ENCODE measurements at places on chromosomes 12 and 14.

GRCh38 chr14:55904086-55904485 is 214.1 kb upstream of the PELI2 start:
- no peak for DNase-seq

DNA sequence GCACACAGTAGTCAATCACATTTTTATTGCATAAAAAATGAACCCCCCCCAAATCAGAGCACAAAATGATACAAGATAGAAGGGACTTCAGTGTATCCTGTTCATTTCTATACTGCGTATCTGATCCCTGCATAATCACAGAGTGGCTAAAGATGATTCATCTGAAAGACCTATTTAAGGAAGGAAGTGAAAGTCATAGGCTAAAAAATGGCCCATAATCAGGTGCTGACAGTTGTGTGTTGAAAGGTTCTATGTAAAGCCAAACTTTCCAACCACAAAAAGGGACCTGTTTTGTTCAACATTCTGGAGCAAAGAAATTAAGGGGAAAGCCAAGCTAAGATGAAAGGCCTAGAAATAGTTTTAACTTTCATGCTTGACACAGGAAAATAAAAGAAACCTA is 147.8 kb upstream of the ATP2B1 start:
- peak; percentile 26 for DNase-seq

DNA sequence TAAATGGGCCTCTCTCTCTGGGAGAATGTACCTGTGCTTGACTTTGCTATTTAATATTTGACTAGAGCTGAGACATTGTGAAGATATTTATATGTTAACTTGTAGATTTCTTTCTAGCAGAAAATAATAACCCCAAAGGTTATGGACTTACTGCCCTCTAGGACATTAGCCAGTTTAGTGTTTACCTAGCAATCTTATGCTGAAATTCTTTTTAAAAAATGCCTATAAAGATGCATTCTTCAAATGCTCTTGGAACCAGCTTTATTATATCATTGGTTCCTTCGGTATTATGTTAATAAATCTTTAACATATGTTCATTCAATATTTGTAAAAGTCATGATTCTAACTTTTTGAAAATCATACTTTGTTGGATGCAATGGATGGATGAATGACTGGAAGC is 28.0 kb downstream of the GPR19 start:
- no peak for DNase-seq

DNA sequence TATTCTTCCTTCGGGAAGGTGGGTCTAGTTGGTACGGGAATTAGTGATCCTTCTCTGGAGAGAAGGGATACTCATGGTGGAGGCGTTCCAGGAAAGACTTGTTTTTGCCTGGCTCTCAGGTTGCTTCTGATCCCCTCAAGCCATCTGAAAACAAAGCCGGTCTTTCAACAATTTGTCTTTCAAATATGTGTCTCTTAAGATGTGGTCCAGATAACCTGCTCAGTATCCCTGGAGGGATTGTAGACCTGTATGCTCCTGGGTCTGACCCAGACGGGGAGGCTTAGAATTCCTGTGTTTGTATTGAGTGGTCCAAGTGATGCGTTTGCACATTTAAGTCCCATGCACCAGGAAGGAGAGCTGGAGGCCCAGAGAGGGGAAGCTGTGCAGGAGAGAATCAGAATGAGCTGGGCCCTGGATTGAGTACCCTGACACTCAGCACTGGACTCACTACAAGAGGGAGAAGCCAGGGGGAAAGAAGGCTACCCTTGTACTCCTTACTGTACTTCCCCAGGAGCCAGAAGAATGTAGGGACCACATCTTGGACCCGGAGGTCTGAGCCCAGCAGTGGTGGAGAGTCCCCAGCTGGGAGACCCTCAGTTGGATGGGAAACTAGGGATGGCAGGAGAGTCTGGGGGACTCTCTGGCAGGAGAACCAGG is 40.4 kb downstream of the ERH start:
- DNase-seq = no peak

DNA sequence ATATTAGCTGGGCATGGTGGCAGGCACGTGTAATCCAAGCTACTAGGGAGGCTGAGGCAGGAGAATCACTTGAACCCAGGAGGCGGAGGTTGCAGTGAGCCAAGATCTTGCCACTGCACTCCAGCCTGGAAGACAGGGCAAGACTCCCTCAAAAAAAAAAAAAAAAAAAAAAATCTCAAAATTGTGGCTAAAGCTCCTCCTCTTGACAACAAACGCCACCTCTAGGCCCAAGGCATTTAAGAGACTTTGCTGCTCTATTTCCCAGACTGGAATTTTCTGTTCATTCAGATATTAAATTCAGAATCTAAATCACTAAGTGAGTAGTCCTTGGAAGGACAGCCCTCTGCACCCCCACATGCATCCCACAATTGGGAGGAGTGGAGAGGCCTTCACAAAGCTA is 1.4 kb downstream of the ZFYVE1 start:
- DNase-seq = no peak

DNA sequence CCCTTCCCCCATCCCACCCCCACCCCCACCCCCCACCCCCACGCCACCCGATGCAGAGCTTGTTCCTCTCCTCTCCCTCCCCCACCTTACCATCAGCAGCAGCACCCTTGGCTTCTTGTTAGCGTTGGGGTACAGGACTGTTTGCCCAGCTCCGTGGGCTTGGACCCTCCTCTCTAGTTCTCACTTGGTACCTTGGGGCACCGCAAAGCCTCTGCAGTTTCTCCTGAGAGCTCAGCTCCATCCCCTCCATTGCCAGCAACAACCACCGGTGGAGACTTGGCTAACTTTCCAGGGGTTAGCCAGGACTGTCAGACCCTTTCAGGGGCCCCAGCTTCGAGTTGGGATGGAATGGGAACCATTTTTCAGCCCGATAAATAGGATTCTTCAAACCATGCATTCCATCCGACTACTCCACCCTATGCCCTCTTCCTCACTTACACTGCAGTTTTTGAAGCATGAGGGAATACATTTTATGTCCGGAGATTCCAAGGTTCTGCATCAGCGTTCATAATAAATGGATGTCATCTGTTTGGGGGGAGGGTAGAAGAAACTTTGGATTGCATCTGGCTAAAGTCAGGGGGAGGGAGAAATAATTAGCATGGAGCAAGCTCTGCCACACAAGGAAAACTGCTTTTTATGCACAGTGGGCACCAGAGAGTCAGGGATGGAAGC is 1.1 kb downstream of the SCN8A start:
- no peak for DNase-seq

GRCh38 chr12:7269273-7269672 is 34.6 kb upstream of the ACSM4 start:
- no peak for DNase-seq

GRCh38 chr12:128387811-128388422 is 120.9 kb downstream of the TMEM132C start:
- DNase-seq = peak; percentile 7

DNA sequence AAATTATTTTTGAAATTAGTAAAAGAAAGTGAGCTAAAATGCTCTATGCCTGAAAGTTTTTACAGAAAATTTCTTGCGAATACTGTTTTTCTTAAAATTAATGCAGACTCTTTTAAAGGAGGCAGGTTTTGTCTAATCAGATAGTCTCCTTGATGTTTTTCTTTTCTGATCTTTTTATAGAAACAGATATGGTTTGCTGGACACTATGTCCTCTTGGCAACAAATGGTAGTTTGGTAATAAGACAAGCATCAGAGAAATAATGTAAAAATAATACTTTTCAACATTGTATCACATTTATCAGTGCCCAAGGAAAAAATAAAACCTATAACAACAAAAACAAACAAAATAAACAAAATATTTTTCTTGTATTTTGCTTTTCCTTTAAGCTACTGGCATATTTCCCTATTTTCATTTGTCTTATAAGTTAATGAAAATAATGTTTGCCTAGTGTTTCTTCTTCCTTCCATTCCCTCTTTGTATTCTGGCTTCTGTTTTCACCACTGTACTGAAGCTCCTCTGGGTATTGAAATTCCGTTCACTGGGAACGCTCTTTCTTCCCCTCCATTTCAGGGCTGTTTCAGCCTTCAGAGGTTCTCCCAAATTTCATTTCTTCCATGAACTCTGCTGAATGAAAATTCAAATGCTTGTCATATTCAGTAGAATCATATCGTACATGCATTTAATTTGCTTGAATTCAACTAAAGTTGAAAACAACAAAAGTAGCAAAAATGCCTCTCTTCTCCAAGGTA is 115.3 kb downstream of the TRMT5 start:
- DNase-seq = no peak

DNA sequence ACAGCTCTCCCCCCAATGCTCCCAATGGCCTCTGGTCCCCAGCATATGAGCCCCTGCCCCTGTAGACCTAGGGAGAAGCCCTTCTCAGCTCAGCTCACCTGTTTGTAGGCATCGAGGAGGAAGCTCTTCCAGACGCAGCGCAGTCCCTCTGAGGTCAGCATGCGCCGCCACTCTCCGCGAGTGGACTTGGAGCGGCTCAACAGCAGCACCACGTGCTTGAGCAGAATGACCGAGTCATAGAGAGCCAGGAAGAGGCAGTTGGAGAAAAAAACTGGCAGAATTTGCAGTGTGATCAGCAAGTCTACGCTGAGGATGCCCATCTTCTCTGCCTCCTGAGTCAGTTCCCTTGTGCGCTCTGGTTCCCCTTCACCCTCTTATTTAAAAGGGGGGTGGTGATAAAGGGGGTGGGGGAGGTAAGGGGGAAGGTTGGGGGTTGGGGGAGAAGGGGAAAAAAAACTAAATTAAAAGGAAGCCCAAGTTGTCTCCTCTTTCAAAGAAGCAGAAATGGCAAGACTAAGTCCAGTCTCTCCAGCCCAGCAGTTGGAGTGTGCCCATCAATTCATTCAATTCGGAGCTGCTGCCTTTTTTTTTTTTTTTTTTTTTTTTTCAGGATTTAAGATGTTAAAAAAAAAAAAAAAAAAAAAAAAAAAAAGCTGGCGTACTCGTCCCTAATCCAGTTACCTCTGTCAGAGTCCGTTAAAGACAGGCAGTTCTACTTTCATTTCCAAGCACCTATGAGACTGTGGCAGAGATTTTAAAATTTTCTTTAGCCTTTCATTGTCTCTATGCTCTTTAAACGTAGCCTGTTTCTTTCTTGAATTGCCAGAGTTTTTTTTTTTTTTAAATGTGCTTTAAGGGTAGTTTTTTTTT is at the start of gene DIO2:
DIO2 (minus strand) TSS at position 352 of the 870 bp plus-strand sequence; CDS start at position 320, 32 bp downstream.
- no peak for DNase-seq

- no peak for DNase-seq
Measured at GRCh38 chr14:99802301-99803105, 9.3 kb downstream of the EML1 start.

DNA sequence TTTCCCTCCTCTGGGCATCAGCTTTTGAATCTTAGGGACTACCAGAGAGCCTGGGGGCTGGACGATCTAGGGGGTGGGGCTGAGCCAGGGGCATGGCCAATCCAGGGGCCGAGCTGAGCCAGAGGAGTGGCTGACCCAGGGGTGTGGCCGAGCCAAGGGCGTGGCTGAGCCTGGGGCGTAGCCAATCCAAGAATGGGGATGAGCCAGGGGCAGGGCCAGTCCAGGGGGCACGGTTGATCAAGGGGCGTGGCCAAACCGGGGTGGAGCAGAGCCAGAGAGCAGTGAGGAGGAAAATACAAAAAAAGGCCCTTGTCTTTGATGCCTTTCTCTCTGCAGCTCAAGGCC is 219.3 kb upstream of the NOS1 start:
- no peak for DNase-seq

DNA sequence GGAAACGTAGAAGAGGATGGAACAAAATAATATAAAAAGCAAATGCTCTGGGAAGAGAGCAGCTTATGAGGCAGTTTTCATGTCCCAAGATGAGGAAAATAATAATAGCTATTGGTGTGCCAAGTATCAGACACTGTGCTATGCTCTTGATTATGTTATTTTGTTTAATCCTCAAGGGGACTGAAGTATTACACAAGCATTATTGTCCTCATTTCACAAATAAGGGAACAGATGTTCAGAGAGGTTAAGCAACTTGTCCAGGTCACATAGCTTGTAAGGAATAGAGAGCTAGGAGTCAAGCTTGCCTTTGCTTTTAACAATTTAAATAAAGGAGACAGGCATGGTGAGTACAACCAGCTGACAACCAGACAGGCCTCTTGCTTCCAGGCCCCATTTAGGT is 26.9 kb upstream of the LTBP2 start:
- no peak for DNase-seq

DNA sequence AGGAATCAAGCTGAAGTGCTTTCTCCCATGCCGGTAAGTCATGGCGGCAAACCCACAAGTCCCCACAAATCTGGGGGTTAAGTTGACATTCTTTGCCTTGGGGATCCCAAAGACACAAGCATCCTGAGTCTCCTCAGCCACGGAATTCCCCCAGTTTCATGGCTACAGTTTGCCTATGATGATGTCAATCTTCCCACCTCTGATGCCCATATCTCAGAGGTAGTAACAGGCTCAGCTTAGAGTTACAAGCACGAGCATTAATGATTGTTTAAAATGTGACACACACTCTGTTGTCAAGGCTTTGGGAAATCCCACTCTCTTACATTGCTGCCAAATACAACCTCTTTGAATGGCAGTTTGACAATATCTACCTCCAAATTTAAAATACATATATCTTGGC is 22.3 kb downstream of the NOS1 start:
- DNase-seq = no peak

DNA sequence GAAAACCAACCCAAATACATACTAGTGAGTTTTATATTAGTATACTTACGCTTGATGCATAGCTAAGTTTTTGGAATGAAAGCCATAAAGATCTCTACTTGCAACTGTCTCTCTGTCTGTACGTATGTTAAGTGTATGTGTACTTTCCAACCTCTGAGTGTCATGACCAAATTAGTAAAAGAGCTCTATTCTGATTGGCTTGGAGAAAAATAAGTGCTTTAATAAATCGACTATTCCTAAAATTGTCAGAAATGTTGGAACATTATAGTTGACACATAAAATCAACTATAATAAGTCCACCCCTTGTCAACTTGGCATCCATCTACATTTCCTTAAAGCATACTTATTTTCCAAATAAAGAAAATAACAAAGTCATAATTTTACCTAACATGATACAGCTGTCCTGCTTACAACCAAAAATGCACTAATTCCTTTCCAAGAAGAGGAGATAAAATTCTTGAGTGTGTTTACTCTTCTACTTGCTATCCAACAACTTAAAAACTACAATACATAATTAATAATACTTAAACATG is 507.4 kb upstream of the ATP2B1 start:
- no peak for DNase-seq

DNA sequence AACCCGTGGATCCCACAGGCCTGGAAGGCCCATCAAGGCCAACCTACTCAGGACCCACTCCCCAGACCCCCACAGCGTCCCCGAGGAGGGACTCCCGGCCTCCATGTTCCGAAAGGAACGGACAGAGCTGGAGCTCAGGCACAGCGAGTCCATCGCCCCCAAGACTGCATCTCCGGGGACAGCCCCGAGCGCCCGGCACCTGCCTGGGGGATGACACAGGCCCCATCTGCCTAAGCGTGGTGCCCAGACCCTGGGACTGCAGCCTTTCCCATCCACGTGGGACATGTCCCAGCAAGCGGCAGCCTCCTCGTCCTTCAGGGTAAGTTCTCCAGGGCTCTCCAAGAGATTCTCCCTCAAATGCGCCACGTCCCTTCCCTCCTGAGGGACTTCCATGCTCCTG is 12.1 kb upstream of the DIO3 start:
- DNase-seq = no peak
